Osteocyte (in vitro differentiated cells): ENCODE measurements at places on chromosomes 6 and 20. TPM values are rescaled to one million over a fixed set of nuclear protein-coding genes. Genes with fewer than 3 reads are reported as not detected.

Gene PEX6
- total RNA-seq, result 27.1 and 27.3 TPM in 2 replicates

DNA sequence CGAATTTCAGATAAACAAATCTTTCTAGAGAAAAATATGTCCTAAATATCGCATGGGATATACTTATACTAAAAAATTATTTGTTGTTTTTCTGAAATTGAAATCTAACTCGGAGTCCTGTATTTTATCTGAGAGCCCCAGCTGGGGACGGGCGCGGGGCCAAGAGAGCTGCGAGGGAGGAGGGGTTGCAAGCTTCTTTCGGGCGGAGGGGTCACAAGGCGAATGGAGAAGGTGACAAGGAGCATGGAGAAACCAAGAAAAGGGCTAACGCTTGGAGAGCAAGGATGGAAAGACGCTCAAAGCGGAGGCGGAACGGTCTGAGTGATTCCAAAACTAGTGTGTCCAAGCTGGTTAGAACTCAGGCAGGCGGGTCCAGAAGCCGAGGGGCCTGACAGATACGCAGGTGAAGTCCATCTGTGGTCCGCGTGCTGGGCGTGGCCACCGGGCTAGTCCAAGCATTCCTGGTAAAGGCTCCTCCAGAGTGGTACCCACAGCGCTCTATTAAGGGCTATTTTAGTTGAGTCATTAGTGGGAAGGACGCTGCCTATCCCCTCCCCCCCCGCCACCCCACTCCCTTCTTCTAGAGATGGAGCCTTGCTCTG is 41.5 kb upstream of the ZNFX1 start:
- H3K4me1 ChIP-seq, result peaks cover 18% of the 10 kb centered on the region
- no peak overlapping the region for H3K27ac ChIP-seq
- peak overlapping the region; percentile 71 for H3K4me3 ChIP-seq
- H3K27me3 ChIP-seq, result peaks cover 61% of the 10 kb centered on the region

DNA sequence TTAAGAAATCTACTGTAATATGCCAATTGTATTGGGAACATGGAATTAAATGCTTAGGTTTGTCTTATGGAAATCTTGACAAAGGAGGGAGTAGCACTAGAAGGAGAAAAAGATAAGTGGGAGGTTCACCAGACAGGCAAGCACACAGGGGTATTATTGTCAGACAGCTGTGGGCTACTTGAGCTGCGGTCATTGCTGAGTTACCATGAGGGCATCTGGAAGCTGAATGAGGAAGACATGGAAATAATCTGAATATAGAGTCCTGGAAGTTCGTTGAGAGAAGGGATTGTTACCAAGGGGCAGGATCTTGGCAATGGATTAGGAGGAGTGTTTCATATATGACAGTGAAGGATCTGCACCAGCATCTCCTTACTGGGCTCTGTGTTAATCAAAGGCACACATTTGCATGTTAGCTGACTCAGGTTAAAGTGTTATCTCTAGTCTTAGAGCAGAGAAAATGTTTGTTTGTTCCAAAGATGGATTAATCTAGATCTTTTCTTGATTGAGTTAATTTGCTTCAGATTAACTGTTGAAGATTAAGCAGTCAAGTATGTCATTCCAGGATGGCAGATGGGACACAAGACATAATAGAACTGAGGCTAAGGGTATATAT is 53.0 kb upstream of the SUPT3H start:
- no peaks in the 10 kb centered on the region for H3K27me3 ChIP-seq
- peaks cover 78% of the 10 kb centered on the region for H3K4me1 ChIP-seq
- no peak for DNase-seq
- H3K27ac ChIP-seq, result peak overlapping the region; percentile 32

DNA sequence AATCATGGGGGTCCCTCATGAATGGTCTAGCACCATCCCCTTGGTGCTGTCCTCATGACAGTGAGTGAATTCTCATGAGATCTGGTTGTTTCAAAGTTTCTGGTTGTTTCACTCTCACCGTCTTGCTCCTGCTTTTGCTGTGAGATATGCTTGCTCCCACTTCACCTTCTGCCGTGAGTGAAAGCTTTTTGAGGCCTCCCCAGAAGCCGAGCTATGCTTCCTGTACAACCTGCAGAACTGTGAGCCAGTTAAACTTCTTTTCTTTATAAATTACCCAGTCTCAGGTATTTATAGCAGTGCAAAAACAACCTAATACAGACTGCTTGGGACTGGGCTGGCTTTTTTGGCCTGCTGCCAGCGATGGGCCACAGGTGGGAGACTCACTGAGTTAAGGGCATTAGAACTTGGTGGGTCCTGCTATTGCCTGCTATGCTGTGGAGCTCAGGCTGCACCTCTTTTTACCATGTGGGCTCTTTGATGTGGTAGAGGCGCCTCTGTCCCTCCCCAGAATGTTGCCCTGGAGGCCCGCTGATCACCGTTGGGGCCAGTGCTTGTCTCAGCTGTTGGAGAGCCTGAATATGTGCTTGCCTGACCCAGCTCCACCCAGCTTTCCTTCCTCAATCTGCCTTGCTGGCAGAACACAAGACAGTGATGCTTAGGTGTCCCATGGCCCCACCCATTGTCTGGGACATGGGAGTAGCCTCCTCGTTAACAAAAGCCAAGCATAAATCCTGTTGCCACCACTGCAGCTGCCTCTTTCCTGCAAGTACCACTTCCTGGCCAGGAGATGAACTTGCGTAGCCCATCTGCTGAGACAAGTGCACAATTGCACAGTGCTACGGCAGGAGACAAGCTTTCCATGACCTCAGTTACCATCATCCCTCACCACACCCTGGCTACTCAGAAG is 47.1 kb downstream of the IGF2R start:
- no peak overlapping the region for H3K4me3 ChIP-seq
- no peaks in the 10 kb centered on the region for H3K27me3 ChIP-seq
- DNase-seq, result no peak
- peaks cover 46% of the 10 kb centered on the region for H3K36me3 ChIP-seq
- H3K27ac ChIP-seq, result no peak overlapping the region
- H3K4me1 ChIP-seq, result peaks cover 14% of the 10 kb centered on the region

DNA sequence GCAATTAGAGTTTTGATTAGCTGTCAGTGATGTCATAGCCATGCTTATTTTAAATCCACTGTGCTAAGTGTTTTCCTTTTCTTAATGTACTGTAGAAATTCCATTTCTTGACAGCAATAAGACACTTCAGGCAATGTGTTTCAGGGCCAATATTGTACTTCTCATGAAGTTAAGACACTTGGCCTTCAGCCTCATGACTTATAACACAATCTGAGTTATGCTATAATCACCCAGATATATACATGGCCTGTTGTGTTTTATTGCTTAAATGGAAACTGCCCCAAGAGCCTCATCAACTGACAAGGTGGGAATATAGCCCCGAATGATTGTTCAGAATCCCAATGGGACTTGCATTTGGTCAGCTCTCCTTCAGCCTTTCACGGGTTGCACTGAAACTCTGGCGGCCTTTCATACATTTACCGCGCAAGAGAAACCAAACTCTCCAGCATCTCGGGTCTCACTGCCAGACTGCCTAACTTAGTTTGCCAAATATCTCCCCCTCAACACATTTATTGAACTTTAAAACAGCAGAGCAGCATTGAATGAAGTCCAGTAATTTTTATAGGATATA is 44.2 kb upstream of the TBX18 start:
- DNase-seq, result no peak
- no peaks in the 10 kb centered on the region for H3K36me3 ChIP-seq
- H3K27me3 ChIP-seq, result peaks cover 12% of the 10 kb centered on the region

Gene TAGAP
- total RNA-seq, result not detected in 2 replicates

DNA sequence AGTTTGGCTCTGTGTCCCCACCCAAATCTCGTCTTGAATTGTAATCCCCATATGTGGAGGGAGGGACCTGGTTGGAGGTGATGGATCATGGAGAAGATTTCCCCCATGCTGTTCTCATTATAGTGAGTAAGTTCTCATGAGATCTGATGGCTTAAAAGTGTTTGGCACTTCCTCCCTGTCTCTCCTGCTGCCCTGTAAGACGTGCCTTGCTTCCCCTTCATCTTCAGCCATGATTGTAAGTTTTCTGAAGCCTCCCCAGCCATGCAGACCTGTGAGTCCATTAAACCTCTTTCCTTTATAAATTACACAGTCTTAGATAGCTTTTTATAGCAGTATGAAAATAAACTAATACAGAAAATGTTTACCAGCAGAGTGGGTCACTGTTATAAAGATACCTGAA is 577.6 kb downstream of the UTRN start:
- H3K4me3 ChIP-seq, result no peak overlapping the region
- H3K36me3 ChIP-seq, result peaks cover 2% of the 10 kb centered on the region
- DNase-seq, result no peak
- H3K27ac ChIP-seq, result no peak overlapping the region

Gene FKBP1A
- total RNA-seq, result 180 and 187 TPM in 2 replicates

- peaks cover 47% of the 10 kb centered on the region for H3K27me3 ChIP-seq
- H3K4me1 ChIP-seq, result peaks cover 3% of the 10 kb centered on the region
- no peaks in the 10 kb centered on the region for H3K36me3 ChIP-seq
- H3K27ac ChIP-seq, result no peak overlapping the region
- no peak overlapping the region for H3K4me3 ChIP-seq
Measured at GRCh38 chr20:38604873-38605303, 3.3 kb downstream of the ARHGAP40 start.

DNA sequence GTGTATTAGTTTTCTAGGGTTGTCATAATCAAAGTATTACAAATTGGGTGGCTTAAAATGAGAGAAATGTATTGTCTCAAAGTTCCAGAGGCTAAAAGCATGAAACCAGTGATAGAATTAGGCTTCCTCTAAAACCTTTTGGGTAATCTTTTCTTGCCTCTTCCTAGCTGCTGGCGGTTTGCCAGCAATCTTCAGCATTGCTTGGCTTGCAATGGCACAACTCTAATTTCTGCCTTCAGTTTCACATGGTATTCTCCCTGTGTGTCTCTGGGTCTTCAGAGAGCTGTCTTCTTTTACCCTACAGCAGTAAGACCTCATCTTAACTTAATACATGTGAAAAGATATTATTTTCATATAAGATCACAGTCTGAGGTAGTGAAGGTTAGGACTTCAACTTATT is 479.1 kb upstream of the GJE1 start:
- H3K27ac ChIP-seq, result no peak overlapping the region
- no peaks in the 10 kb centered on the region for H3K36me3 ChIP-seq
- H3K4me3 ChIP-seq, result no peak overlapping the region
- no peaks in the 10 kb centered on the region for H3K4me1 ChIP-seq
- DNase-seq, result no peak

Gene SMOC2
- 11.5 and 11.6 TPM in 2 replicates for total RNA-seq
